ENCODE measurements at places on chromosomes 7 and 10.

DNA sequence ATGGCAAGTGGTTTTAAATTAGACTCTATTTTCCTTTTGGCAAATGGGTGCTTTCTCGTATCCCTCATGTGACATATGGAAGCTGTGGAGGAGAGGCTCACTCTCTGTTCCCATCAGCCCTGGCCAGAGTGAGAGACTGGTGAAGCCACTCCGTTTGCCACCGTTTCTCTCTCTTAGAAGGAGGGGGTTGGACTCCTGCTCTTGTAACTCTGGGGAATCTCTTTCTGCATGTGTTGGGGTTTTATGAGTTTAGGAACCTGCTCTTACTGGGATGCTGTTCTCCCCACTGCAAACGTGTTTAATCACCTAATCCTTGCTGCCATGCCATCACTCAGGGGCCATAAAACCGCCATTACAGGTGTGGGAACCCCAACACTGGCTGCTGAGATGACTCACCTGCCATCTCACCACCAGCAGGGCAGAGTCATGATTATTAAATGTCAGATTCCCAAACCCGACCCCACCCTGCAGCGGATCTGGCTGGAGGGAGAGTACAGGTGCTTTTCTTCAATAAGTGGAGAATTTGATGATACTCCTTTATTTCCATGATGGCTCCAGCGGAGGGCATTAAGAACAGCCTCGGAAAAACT, 103.2 kb downstream of the ADCY1 start:
- no peak for DNase-seq

DNA sequence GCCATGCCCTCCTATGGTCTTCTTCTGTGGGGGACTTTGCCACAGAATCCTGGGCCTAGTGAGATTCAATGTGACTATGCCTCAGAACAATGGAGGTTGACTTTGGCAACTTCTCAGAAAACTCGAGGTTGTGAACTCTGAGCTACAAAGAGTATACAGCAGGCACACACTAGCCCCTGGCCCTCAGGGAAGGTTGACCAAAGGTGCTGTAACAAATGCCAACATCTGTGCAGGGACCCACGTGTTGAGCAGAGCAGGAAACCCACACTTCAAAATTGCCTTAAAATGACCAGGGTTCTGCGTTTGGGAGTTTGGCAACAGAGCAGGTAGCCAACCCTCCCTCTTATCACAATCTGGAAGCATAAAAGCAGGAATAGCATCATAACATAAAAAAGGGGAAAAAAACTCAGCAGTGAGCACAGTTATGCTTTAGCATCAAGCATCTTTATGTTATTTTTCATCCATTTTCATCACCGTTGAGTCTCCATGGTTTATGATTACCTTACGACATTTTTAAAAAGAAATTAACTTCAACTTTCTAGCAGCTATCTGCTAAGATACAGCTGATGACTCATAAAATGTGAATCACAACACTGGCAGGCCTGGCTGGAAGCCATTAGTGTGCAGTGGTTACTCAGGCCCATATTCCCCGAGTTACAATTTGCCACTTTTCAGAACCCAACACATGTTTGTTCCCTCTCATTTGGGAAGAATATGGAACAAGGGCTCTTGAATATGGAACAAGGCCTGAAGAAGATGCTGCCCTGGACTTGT, 11.1 kb downstream of the PRLHR start:
- no peak for DNase-seq

- no peak for DNase-seq
Observed at GRCh38 chr7:67391168-67391567, 394.5 kb downstream of the TYW1 start.

GRCh38 chr10:76621886-76622620, 1015.6 kb downstream of the KCNMA1 start:
- DNase-seq: no peak

GRCh38 chr7:139897422-139898090, 68.5 kb downstream of the TBXAS1 start:
- no peak for DNase-seq

DNA sequence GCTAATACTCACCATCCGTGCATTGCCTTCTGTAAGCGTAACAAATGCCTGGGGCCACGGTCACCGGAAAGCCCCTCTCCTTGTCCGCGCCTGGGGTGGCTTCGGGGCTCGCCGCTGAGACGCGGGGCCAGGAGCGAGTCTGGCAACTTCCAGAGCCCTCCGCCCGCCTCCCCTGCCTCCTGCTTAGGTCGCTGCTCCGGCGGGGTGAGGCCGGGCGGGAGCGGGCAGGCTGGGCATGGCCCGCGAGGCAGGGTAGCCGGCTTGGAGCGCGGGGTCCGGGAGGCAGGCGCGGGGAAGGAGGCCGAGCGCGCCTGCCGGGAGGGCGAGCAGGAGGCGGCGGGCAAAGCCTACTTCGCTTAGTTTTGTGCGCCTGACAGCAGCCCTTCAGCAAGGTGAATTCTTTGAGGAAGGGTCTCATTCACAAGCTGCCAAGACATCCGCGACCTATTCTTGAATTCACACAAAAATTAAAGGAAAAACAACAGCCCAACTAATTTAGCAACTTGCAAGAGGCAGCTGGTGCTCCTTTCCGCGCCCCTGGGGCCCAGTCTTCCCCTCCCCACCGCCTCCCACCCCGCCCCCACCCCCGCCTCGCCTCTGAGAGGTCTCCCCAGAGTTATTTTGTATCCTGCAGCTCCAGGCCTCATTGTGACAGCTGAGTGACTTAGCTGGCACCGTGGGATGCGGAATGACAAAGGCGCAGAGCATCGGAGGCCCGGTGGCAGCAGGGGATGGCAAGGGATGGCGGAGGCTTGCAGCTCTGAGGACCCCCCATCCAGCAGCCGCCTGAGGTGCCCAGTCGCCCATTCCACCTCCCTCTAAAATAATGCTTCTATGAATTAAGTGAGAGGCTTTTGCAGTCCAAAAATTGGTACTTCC, 12.8 kb upstream of the KAT6B start:
- DNase-seq: no peak

- no peak for DNase-seq
Observed at GRCh38 chr10:51010977-51011376, 63.3 kb upstream of the PRKG1 start.

GRCh38 chr7:35422715-35423114, 168.8 kb upstream of the TBX20 start:
- DNase-seq: no peak

GRCh38 chr10:71727105-71727737, 7.6 kb upstream of the C10orf105 start:
- DNase-seq: peak; percentile 55

Measured in stimulated activated naive CD4-positive, alpha-beta T cell treated with Interleukin-2 at 50 U/mL for 16 hours (primary cell).